ENCODE measurements at places on chromosomes 5 and 9.
A peak's percentile ranks its signal among the peaks of the same experiment; 100 is the strongest.

- DNase-seq, result no peak
Observed at GRCh38 chr9:128011071-128011817, 30.5 kb upstream of the EEIG1 start.

GRCh38 chr9:83544002-83544698, 5.9 kb upstream of the FRMD3 start:
- DNase-seq, result peak; percentile 95

- no peak for DNase-seq
Observed at GRCh38 chr5:55603922-55604321, 69.2 kb upstream of the PLPP1 start.

- peak; percentile 82 for DNase-seq
Observed at GRCh38 chr5:58117542-58117941, 342.3 kb downstream of the PLK2 start.

DNA sequence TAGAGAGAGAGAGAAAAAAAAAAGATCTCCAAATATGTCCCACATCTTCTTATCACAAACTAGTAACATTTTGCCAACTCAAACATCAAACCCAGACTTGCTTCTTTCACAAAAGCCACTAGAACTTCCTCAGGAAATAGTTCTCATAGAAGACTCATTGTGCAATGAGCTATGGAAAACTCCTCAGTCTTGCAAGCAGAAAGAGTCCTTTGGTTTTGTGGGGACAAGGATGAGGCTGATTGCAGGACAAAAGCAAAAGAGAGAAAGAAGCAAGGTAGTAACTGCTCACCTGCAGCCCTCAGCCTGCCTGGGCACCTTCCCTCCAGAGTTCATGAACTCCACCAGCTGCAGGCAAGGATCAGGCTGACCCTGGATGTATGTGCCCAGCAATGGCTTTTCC, 399.0 kb downstream of the IRX1 start:
- DNase-seq, result no peak

DNA sequence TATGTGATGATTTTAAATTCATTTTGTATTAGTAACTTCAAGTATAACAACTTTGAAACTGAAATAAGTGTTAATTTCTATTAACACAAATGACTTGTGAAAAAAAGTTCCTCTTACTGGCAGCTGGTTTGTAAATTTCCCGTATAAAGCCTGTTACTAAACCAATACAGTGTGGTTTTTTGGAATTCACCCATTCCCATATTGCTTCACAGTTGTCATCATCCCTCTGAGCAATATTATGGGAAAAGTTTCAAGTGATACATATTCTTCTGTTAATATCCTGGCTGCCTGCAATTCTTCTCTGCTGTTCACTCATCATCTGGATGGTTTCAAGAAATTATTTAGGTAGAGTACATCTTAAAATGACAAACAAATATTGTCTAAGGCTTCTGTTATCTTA, 1185.1 kb upstream of the C9orf72 start:
- no peak for DNase-seq

DNA sequence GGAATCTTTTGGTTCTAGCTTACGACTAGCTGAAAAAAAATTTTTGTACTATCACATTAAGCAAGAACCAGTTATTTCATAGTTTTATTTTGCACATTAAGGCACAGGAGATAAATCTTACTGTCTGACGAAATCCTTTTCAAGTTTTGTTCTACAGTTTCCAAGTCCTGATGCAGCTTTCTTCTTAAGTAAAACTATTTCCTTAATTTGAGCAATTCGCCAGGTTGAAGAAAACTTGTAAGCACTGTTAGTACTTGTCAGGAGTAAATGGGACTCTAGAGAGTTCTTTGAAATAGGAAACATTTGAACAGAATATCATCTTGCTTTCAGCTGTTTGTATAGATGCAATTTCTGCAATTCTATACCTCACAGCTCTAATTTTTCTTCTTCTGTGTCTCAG, 318.8 kb upstream of the ELAVL2 start:
- no peak for DNase-seq

DNA sequence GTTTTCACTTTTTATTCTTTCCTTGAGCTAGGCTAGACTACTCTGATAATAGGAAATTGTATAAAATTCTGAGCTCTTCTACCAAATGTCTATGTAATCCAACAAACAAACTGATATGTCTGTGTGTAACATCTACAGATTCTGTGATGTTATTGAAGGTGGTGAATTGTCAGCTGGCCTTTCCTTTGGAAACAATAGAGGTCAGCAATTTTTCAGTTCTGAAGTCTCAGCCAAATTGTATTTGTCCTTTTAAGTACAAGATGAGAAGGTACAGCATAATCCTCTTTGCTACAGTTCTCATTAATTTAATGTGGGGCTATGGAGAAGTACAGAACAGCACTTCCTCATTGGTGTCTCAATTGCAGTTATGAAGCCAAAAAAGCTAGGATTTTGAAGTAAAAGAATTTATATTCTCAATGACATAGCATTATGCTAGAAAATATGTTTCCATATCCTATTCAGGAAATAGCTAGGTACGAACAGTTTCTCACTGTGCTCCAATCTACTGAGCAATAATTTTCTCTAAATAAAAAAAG, 198.0 kb downstream of the HINT1 start:
- DNase-seq, result no peak

DNA sequence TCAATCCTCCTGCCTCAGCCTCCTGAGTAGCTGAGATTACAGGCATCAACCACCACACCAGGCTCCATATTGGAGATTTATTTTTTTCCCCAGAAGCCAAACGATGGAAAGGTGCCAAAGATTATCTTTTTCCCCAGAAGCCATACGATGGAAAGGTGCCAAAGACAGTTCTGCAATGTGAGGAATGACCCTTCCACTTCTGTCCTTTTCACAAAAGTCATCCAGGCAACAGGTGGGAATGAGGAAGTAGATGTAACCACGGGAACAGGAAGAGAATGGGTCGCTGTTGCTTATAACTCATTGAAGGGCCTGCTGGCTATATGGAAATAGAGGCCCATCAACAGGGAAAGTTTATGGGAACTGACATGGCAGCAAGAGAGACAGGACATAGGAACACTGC, 233.7 kb upstream of the MSX2 start:
- DNase-seq, result peak; percentile 79

- DNase-seq, result no peak
Observed at GRCh38 chr9:108205276-108205675, 650.5 kb downstream of the ACTL7B start.

DNA sequence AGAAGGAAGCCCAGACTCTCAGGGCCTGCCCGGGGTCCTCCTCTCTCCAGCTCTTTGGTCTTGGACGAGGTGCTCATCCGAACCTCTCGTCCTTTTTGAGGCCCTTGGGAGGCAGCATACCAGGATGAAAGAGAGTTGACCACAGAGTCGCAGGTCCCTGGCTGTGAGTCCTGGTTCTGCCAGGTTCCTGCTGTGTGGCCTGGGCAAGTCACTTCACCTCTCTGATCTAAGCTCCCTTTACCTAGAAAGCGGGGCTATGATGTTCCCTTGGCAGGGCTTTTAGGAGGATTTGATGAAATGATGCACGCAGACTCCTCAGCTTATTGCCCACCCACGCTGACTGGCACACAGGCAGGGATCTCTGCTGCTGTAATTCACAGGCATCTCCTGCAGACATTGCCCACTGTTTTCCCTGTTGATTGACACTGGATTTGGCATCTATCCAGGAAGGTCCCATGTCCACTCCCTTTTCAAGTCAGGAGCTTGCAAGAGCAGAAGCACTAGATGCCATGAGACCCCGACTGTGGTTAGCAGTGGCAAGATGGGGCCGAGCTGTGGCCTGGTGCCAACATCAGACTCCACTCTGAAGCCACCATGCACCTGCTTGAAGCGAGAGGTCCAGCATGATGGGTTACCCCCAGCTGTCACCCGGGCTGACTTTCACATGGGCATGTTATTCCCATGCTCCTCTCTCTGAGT, 71.5 kb downstream of the MACROH2A1 start:
- peak; percentile 28 for DNase-seq

DNA sequence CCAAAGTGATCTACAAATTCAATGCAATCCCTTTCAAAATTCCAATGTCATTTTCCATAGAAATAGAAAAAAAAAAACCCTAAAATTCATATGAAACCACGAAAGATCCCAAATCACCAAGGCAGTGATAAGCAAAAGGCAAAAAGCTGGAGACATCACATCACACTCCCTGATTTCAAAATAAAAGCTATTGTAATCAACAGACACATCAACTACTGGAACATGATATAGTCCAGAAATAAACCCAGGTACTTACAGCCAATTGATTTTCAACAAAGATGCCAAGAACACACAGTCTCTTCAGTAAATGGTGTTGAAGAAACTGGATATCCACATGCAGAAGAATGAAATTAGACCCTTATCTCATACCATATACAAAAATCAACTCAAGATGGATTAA, 224.0 kb downstream of the WDR70 start:
- DNase-seq, result no peak

- DNase-seq, result no peak
Observed at GRCh38 chr5:145775411-145775810, 59.7 kb downstream of the PRELID2 start.

GRCh38 chr9:15725953-15726352, 173.1 kb downstream of the CCDC171 start:
- no peak for DNase-seq

Data from NCI-H69 (cell line).